ENCODE measurements at places on chromosomes 12 and 14. TPM values are rescaled to one million over a fixed set of nuclear protein-coding genes. Genes with fewer than 3 reads are reported as not detected.

Gene TC2N
- 0.20 TPM for polyA plus RNA-seq

Gene GPR68
- polyA plus RNA-seq, result 3.0 TPM

Gene IRAK4
- polyA plus RNA-seq, result 5.2 TPM

Gene LRP1
- polyA plus RNA-seq, result 56.5 TPM

Gene RIPK3
- 0.44 TPM for polyA plus RNA-seq

All from brain (organoid and tissue), 16 donors.